ENCODE measurements at places on chromosomes 1 and 21. TPM values are rescaled to one million over a fixed set of nuclear protein-coding genes. Genes with fewer than 3 reads are reported as not detected.

DNA sequence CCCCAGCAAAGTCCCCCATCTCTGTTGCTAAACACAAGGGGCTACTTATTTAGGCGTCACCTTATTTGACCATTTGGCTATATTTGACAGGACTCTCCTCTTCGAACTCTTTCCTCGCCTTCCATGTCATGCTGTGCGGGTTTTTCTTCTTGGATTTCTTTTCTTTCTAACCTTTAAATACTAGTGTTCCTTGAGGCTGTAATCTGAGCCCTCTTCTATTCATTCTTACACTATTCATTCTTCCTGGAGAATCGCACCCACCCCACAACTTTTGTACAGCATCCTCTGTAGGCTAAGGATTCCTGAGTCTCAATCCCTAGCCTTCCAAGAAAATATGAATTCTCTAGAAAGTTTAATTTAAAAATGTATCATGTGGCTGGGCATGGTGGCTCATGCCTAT, 61.7 kb upstream of the C1orf115 start:
- no peak overlapping the region for H3K4me3 ChIP-seq
- no peaks in the 10 kb centered on the region for H3K36me3 ChIP-seq
- no peaks in the 10 kb centered on the region for H3K27me3 ChIP-seq
- no peak for DNase-seq
- no peak overlapping the region for H3K27ac ChIP-seq

Gene LAX1
- total RNA-seq = 48.2 TPM

DNA sequence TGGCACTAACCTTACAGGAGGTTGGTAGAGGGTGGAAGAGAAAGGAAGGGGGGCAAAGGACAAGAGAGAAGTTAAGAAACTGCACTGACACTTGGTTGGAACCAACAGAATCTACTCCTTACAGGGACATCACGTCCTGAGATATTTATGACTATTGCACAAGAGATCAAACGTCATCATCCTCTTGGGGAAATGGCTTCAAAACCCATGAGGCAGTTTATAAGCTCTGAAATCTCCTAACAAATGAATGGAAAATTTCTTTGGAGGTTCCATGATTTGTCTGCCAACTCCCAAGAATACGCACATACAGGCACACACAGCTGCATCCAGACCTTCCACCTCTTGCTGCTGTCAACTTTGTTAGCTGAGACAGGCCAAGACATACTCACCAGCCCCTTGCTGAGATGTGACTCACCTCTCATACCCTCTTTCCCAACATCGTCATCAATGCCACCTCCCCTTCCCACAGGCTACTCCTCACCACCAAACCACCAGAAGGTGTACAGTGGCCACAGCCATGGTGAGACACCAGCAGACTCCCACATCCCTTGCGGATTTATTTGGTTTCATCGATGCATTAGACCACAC, 135.5 kb downstream of the SETD4 start:
- H3K27ac ChIP-seq = no peak overlapping the region
- no peak for DNase-seq
- H3K4me1 ChIP-seq = no peaks in the 10 kb centered on the region
- no peak overlapping the region for H3K4me3 ChIP-seq
- H3K27me3 ChIP-seq = no peaks in the 10 kb centered on the region

GRCh38 chr1:19370453-19371170, 58.5 kb downstream of the SLC66A1 start:
- no peak overlapping the region for H3K4me3 ChIP-seq
- H3K36me3 ChIP-seq = peaks cover 17% of the 10 kb centered on the region
- DNase-seq = no peak
- no peak overlapping the region for H3K27ac ChIP-seq

DNA sequence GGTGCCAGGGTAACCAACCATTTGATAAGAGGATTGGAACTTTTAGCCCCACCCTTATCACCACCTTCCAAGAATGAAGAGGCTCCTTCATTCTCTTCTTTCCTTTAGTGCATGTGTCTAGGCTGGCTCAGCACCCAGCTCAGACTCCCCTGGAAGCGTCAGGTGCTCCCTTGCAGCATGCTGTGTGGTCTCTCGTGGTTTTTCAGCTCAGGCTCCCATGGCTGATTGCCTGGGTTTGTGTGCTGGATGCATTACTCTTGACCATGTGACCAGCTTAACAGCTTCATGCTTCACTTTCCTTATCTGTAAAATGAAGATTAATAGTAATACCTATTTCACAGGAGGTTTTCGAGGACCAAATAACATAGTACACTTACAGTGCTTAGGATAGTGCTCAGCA, 198.4 kb downstream of the HHAT start:
- no peak overlapping the region for H3K27ac ChIP-seq
- DNase-seq = no peak
- H3K27me3 ChIP-seq = no peaks in the 10 kb centered on the region
- H3K4me1 ChIP-seq = no peaks in the 10 kb centered on the region
- no peak overlapping the region for H3K4me3 ChIP-seq
- no peaks in the 10 kb centered on the region for H3K36me3 ChIP-seq

Gene SPRR4
- not detected for total RNA-seq

DNA sequence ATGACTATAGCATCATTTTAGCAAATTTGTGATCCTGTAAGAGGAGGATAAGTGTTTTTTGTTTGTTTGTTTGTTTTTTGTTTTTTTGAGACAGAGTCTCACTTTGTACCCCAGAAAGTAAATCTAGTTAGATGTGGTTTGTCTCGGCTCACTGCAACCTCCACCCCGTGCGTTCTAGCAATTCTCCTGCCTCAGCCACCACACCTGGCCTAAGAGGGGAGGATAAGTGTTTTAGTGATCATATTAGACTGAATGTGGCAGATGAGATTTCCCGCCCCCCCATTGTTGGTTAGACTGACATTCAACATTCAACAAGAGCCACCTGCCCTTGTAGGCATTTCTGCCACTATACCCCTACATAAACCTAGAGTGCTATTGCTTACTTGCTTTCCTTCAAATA, 98.5 kb downstream of the OSBPL9 start:
- H3K4me1 ChIP-seq = no peaks in the 10 kb centered on the region
- H3K4me3 ChIP-seq = no peak overlapping the region

Gene VASH2
- total RNA-seq = not detected

Gene PYHIN1
- total RNA-seq = 171 TPM

- H3K4me3 ChIP-seq = no peak overlapping the region
- H3K36me3 ChIP-seq = peaks cover 41% of the 10 kb centered on the region
- no peak overlapping the region for H3K27ac ChIP-seq
Measured at GRCh38 chr1:24465099-24465498, 37.5 kb upstream of the RCAN3 start.

GRCh38 chr1:3454811-3455618, 550 bp downstream of the ARHGEF16 start:
- H3K27ac ChIP-seq = no peak overlapping the region
- H3K36me3 ChIP-seq = no peaks in the 10 kb centered on the region
- H3K4me3 ChIP-seq = no peak overlapping the region
- H3K27me3 ChIP-seq = peaks cover 16% of the 10 kb centered on the region

GRCh38 chr1:216071262-216071661, 352.0 kb downstream of the USH2A start:
- DNase-seq = no peak
- H3K4me1 ChIP-seq = no peaks in the 10 kb centered on the region
- no peak overlapping the region for H3K4me3 ChIP-seq
- H3K27me3 ChIP-seq = no peaks in the 10 kb centered on the region

DNA sequence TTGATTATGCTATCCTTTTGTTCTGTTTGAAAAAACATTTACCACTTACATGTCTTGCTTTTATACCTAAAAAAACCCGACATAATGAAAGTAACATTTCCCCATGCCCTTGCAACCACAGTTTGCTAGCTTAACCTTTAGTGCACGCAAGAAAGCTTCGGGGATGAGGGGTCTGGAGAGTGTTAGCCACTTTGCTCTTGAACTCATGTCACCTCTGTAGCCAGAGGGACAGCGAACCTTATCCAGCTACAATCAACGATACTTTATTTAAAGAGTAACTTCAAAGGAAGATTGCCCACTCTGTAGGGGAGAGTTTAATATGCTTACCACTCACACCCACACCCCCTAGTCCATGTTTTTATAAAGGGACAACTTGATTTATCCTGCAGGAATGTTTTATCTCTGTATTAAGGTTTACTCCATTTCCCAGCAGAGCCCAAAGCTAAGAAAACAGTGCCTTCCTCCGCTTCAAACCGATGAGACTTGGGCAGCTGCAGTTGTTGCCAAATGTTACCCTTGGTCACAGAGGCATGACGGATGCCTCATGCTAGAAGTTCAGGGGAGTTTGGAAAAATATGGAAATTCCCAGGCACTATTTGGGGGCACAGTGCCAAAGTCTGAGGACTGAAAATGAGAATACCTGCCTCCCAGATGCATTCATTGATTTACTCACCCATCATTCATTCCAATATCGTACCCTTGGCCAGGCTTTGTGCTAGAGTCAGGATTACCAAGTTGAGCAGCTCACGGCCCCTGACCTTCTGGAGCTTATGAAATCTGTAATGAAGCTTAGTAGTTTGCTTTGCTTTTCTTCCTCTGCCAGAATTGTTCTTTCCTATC, 61.4 kb upstream of the VCAM1 start:
- no peak overlapping the region for H3K27ac ChIP-seq
- no peaks in the 10 kb centered on the region for H3K4me1 ChIP-seq
- no peaks in the 10 kb centered on the region for H3K36me3 ChIP-seq
- DNase-seq = no peak
- H3K4me3 ChIP-seq = no peak overlapping the region
- H3K27me3 ChIP-seq = no peaks in the 10 kb centered on the region

GRCh38 chr1:217029281-217030157, 306.3 kb upstream of the ESRRG start:
- H3K36me3 ChIP-seq = no peaks in the 10 kb centered on the region
- DNase-seq = no peak
- H3K4me3 ChIP-seq = no peak overlapping the region
- H3K27ac ChIP-seq = no peak overlapping the region

Gene TCHH
- not detected for total RNA-seq

Gene OR6Y1
- total RNA-seq = not detected

GRCh38 chr1:245444945-245445344, 290.2 kb downstream of the KIF26B start:
- H3K4me1 ChIP-seq = peaks cover 5% of the 10 kb centered on the region
- H3K36me3 ChIP-seq = no peaks in the 10 kb centered on the region
- DNase-seq = no peak
- no peak overlapping the region for H3K27ac ChIP-seq
- no peak overlapping the region for H3K4me3 ChIP-seq

DNA sequence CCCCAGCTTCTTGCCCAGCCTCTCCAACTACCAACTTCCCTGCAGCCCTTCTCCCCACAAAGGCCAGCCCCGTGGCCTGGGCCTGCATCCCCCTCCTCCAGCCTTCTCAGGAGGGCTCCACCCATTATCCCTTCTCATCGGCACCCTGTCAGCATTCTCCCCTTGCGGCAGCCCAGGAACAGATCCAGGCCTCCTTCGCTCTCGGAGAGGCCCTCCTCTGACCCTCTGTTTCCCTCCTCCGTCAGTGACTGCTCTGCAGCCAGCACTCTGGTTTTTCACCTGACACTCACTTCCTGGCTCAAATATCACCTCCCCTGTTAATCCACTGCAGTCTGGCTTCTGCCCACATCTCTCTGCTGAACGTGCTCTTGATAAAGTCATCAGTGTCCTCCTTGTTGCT, 17.5 kb downstream of the ADGRB2 start:
- H3K36me3 ChIP-seq = no peaks in the 10 kb centered on the region
- peak overlapping the region; percentile 62 for H3K27ac ChIP-seq
- DNase-seq = peak; percentile 26

DNA sequence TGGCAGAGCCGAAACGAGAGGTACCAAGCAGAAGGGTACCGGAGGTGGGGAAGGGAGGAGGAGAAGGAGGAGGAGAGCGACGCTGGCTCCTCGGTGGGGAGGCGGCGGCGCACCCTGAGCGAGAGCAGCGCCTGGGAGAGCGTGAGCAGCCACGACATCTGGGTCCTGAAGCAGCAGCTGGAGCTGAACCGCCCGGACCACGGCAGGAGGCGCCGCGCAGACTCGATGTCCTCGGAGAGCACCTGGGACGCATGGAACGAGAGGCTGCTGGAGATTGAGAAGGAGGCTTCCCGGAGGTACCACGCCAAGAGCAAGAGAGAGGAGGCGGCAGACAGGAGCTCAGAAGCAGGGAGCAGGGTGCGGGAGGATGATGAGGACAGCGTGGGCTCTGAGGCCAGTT, 32.4 kb downstream of the STYXL2 start:
- no peak for DNase-seq
- no peaks in the 10 kb centered on the region for H3K36me3 ChIP-seq
- peaks cover 5% of the 10 kb centered on the region for H3K4me1 ChIP-seq
- H3K4me3 ChIP-seq = no peak overlapping the region
- no peaks in the 10 kb centered on the region for H3K27me3 ChIP-seq

- no peaks in the 10 kb centered on the region for H3K4me1 ChIP-seq
- no peak for DNase-seq
- no peaks in the 10 kb centered on the region for H3K27me3 ChIP-seq
- no peak overlapping the region for H3K27ac ChIP-seq
Measured at GRCh38 chr1:179926850-179927205, 27.8 kb upstream of the CEP350 start.

DNA sequence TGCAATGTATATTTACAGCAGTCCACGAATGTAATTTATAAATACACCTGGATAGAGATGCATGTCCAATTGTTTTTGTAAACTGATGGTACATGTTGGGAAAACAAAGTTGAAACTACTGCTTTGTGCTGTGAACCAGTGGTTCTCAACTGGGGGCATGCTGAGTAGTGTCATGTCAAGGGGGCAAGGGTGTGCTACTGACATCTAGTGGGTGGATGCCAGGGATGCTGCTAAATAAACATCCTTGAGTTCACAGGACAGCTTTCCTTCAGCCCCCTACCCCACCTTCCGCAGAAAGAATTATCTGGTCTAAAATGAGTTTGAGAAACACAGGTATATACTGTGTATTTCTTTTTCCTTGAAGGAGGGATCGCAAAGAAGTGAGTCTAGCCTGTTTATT, 95.9 kb downstream of the RASAL2 start:
- H3K27ac ChIP-seq = no peak overlapping the region
- no peaks in the 10 kb centered on the region for H3K27me3 ChIP-seq
- DNase-seq = no peak
- no peaks in the 10 kb centered on the region for H3K36me3 ChIP-seq

GRCh38 chr1:244678697-244679096, 25.8 kb downstream of the DESI2 start:
- DNase-seq = no peak
- no peaks in the 10 kb centered on the region for H3K27me3 ChIP-seq
- H3K27ac ChIP-seq = no peak overlapping the region
- no peak overlapping the region for H3K4me3 ChIP-seq
- no peaks in the 10 kb centered on the region for H3K36me3 ChIP-seq

Gene OR2L3
- total RNA-seq = not detected

GRCh38 chr21:28253961-28254360, 738.7 kb downstream of the LTN1 start:
- no peak overlapping the region for H3K27ac ChIP-seq
- DNase-seq = no peak
- H3K27me3 ChIP-seq = no peaks in the 10 kb centered on the region
- no peaks in the 10 kb centered on the region for H3K36me3 ChIP-seq
- no peak overlapping the region for H3K4me3 ChIP-seq
